Myometrial cell (primary cell): ENCODE measurements at places on chromosomes 5 and 9. TPM values are rescaled to one million over a fixed set of nuclear protein-coding genes. Genes with fewer than 3 reads are reported as not detected.

IFNA13 gene
- total RNA-seq: not detected in 2 replicates

PTRH1 gene
- 50.0 and 62.0 TPM in 2 replicates for total RNA-seq

ASS1 gene
- total RNA-seq: 85.3 and 85.4 TPM in 2 replicates

CBY3 gene
- not detected in 2 replicates for total RNA-seq

C7 gene
- 1.4 and 2.8 TPM in 2 replicates for total RNA-seq

SYNPO gene
- 4.6 and 7.6 TPM in 2 replicates for total RNA-seq

LCN10 gene
- not detected in 2 replicates for total RNA-seq

SLC36A2 gene
- total RNA-seq: not detected in 2 replicates

PCDHB11 gene
- not detected in 2 replicates for total RNA-seq

GGTA1 gene
- total RNA-seq: not detected in 2 replicates

NSG2 gene
- not detected in 2 replicates for total RNA-seq

ACER2 gene
- total RNA-seq: 2.9 and 3.4 TPM in 2 replicates

GAPT gene
- total RNA-seq: not detected in 2 replicates

IL3 gene
- total RNA-seq: not detected in 2 replicates

SVEP1 gene
- total RNA-seq: 8.6 and 11.3 TPM in 2 replicates

PIP5KL1 gene
- 0.71 and 1.2 TPM in 2 replicates for total RNA-seq

TJP2 gene
- total RNA-seq: 33.0 and 35.2 TPM in 2 replicates

CNTNAP3 gene
- 0.29 and 0.53 TPM in 2 replicates for total RNA-seq

FBXL7 gene
- 6.3 and 7.3 TPM in 2 replicates for total RNA-seq

COL27A1 gene
- total RNA-seq: 5.8 and 13.8 TPM in 2 replicates

IFNA21 gene
- not detected in 2 replicates for total RNA-seq

IL5 gene
- total RNA-seq: not detected in 2 replicates

SLIT3 gene
- total RNA-seq: not detected in 2 replicates

ANXA2R gene
- 0.53 TPM in 1 of 2 replicates, not detected in the other for total RNA-seq

TAS2R1 gene
- not detected in 2 replicates for total RNA-seq

LRRC14B gene
- not detected in 2 replicates for total RNA-seq

NR5A1 gene
- not detected in 2 replicates for total RNA-seq

CKMT2 gene
- total RNA-seq: 0.29 and 0.35 TPM in 2 replicates

CMBL gene
- total RNA-seq: 8.6 and 10.3 TPM in 2 replicates

ZDHHC11 gene
- under 0.01 and 0.29 TPM in 2 replicates for total RNA-seq

CCDC192 gene
- total RNA-seq: not detected in 2 replicates
